Stimulated activated CD8-positive, alpha-beta memory T cell treated with anti-CD3 and anti-CD28 coated beads, Interleukin-7, amount 100 ng/mL, for 24 hours (primary cell): ENCODE measurements at places on chromosomes 12 and 14.

DNA sequence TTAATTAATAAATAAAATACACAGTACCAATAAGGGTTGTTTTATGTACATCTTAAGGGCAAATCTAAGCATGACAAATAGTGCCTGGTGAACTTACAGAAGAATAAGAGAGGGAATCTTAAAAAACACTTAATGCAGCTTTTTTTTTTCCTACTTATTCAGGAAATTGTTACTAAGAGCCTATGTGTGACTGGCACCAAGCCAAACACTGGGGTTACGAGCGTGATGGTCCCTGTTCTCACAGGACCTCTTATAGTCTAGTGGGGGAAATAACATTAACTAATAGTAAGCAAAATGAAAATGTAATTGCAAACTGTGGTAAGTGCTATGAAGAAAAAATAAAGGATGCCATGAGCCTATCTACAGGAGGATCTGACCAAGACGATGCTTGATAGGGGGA, 53.6 kb downstream of the RTN1 start:
- DNase-seq = no peak

DNA sequence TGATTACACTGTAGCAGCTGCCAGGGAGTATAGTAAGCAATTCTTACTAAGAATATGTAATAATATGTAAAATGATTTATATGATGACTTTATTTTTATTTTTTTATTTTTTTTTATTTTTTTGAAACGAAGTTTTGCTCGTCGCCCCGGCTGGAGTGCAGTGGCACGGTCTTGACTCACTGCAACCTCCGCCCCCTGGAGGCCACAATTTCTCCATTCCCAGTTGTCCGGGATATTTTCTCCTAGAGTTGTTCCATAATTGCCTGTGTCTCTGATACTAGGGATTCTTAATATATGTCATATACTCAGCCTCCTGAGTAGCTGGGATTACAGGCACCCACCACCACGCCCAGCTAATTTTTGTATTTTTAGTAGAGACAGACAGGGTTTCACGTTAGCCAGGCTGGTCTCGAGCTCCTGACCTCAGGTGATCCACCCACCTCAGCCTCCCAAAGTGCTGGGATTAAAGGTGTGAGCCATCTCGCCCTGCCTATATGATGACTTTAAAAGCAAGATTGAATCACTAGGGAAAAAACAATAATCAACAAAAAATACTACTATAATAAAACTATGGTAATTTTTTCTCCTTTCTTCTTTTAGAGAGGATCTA, 12.2 kb upstream of the ITPR2 start:
- no peak for DNase-seq

- no peak for DNase-seq
Observed at GRCh38 chr12:11730299-11731041, 81.0 kb downstream of the ETV6 start.

- DNase-seq = no peak
Observed at GRCh38 chr12:108613548-108613947, 15.7 kb upstream of the TMEM119 start.

DNA sequence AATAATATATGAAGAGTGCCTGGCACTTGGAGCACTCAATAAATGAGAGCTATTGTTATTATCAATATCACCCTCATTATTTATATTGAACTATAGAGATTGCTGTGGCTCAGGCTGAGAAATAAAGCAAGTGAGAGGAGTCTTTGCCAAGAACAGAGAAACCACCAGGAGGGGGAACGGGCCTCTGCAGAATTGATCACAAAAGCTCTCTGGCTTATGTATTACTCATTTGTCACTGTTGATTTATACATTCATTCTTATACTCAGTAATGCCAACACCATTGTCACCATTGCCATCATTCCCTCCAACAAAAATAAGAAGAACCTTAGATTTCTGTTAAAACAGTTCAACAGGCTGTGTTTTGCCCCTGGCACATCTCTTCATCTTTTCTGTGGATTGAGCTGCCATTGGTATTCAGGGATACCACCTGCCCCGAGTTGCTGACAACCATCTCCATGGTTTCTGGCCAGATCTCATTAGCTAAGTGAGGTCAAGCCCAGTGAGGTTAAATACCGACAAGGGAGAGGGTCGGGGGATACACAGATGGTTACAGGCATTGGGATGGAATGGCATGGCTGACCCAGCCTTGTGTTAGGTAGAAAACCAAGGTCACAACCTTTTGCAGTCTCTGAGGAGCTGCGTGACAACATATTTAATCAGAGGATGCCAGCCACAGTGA, 21.8 kb upstream of the PCNX1 start:
- no peak for DNase-seq

- no peak for DNase-seq
Observed at GRCh38 chr12:1044199-1044598, 53.2 kb downstream of the ERC1 start.

- no peak for DNase-seq
Observed at GRCh38 chr12:26114720-26115401, 10.0 kb downstream of the BHLHE41 start.

GRCh38 chr14:66119606-66120231, 366.5 kb upstream of the CCDC196 start:
- no peak for DNase-seq

GRCh38 chr12:68264857-68265256, 11.5 kb upstream of the IL22 start:
- no peak for DNase-seq

GRCh38 chr14:93337143-93337753, 4.4 kb upstream of the BTBD7 start:
- no peak for DNase-seq

- DNase-seq = no peak
Observed at GRCh38 chr14:60644666-60645065, 4.6 kb downstream of the SIX1 start.

DNA sequence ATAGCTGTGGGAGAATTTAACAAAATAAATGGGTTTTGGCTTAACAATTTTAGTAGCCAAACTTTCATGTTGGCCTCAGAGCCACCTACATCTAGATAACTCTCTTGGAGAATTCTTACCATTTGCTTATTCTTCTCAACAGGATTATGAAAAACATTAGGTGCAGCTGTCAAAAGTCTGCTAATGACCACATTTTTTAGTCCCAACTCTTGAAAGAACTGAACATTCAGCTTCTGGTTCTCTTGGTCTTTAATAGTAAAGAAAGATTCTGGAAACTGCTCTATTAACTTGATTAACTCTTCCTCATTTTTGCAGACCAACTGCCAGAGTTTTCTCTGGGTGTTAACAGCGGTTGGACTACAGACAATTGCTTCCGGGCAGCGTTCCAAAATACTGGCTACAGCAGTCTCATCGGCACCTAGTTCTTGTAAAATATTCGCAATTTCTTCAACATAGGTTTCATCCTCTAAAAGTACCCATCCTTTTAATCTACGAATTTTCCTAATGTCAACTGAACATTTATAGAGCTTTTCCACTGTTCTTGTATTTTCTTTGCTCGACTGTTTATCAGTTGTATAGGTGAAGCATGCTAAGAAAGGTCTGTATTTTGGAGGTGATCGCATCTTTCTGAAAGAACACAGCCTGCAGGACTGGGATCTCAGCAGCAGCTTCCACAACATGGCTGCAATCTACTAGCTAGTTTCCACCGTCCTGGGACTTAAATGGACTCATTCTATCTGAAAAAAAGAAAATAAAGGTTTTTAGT, 8.7 kb downstream of the MTERF2 start:
- DNase-seq = no peak

DNA sequence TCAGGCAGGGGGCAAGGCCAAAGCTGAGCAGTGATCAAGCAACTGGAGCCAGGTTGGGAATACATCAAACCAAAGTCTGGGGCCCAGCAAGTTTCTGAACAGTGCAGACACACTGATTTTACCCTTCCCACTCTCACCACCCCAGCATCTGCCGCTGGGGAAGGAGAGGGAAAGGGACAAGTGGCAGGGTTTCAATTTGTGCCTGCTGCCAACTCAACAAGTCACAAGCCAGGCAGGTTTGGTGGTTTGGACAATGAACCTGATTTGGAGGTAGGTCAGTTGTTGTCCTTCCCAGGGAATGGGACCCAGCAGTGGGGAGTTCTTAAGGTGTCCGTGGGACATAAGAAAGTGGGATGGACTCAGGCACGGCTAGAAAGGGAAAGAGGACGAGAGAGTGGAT, 151.9 kb upstream of the NOS1 start:
- DNase-seq = no peak

GRCh38 chr12:76976777-76977382, 88.5 kb downstream of the E2F7 start:
- no peak for DNase-seq

DNA sequence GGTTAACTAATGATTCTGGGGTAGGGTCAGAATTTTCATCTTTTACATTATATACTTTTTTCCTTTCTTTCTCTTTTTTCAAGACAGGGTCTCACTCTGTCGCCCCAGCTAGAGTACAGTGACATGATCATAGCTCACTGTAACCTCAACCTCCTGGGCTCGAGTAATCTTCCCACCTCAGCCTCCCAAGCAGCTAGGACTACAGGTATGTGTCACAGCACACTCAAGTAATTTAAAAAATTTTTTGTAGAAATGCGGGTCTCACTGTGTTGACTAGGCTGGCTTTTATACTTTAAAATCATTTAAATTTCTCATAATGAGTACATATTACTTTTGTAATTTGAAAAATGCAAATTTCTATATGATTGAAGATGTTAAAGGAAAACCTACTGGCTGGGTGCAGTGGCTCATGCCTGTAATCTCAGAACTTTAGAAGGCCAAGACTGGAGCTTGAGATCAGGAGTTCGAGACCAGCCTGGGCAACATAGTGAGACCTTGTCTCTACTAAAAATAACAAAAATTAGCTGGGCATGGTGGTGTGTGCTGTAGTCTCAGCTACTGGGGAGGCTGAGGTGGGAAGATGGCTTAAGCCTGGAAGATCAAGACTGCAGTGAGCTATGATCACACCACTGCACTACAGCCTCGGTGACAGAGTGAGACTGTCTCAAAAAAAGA, 25.7 kb downstream of the R3HDM2 start:
- DNase-seq = no peak

DNA sequence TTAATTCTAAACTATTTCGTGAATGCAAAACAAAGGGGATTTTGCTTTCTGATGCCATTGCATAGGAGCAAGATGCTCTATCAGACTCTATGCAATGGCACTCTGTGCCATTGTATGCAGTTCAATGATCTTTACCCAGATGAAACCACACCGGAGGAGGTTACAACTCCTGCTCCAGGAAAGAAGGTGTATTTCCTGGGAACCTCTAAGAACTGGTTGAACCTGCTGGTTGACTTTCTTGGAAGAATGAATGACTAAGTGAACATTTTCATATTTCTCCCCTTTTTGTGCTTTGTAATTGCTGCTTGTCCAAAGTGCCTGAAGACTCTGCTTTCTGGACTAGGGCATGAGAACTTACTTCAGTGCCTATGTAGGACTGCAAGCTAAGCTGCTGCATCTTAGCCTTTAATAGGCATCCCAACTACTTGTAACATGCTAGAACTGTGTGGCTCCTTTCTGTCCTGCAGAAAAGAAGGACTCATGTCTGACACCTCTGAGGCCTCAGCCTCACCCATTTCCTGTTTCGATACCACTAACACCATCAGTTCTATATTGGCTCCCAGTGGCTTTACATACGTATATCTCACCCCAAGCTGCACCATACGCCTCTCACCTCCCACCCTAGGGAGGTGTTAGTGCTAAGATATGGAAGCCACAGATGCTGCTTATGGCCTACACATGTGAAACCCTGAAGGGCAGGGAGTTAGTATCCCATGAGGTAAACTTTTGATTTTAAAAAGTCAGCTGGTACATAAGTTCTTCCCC, 193.5 kb upstream of the CNOT2 start:
- peak; percentile 0 for DNase-seq

- DNase-seq = no peak
Observed at GRCh38 chr12:122312926-122313325, 46.6 kb upstream of the VPS33A start.

GRCh38 chr14:23240661-23241060, 2.9 kb downstream of the RNF212B start:
- no peak for DNase-seq

GRCh38 chr12:6729186-6729585, 5.3 kb downstream of the COPS7A start:
- no peak for DNase-seq

GRCh38 chr12:79932357-79932756, 2.5 kb downstream of the PPP1R12A start:
- DNase-seq = no peak

DNA sequence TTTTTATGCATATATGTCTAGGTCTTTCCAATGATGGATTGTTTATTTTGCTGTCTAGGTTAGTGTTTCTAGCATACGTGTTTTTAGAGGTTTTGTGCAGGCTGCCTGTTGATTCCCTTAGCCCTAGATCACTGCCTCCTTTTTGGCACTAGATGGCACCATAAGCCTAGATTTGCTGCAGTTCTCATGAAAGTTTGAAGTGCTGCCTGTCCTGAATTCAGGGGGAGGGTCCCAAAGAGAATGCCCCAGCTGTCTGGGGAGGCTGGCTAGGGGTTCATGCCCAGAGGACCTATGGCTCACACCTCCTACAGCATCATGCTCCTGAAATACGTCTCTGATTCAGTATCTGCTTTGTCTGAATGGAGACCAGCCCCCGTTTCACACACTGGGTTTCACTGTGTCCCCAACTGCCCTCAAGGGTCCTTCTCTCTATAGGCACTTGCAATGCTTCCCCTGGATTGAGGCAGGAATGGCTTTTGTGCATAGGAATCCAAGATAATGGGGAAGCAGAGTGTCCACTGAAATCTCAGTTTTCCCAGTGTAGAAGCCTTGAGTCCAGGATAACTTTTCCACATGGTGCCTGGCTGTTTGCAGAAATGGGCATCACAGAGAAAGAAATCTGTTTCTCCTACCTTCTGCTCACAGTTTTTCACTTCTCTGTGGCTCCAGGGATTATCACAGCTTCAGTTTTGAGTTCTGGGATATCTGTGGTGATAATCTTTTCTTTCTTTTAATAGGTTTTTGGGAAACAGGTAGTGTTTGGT, 14.2 kb upstream of the TXNRD1 start:
- DNase-seq = no peak

DNA sequence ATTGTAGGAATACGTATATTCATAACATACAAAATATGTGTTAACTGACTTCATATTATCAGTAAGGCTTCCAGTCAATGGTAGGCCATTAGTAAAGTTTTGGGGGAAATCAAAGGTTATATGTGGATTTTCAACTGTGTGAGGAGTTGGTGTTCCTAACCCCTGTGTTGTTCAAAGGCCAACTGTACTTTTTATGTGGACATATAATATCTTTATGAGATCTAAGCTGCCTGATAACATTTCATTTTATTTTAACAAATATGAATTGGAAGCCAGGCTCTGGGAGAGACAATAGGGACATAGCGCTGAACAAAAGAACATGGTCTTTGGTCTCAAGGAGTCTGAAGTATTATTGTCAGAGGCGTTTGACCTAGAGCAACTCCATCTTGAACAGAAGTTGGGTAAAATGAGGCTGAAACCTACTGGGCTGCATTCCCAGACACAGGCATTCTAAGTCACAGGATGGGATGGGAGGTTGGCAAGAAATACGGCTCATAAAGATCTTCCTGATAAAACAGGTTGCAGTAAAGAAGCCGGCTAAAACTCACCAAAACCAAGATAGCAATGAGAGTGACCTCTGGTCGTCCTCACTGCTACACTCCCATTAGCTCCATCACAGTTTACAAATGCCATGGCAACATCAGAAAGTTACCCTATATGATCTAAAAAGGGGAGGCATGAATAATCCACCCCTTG, 147.2 kb downstream of the KSR2 start:
- no peak for DNase-seq

GRCh38 chr12:53626702-53627169, 554 bp upstream of the ATF7 start:
- DNase-seq = no peak

GRCh38 chr14:90443161-90444076, 46.6 kb downstream of the CALM1 start:
- DNase-seq = no peak

- DNase-seq = no peak
Observed at GRCh38 chr14:22614240-22614799, 16.2 kb downstream of the ABHD4 start.

GRCh38 chr12:124365726-124366430, 71.0 kb downstream of the RFLNA start:
- DNase-seq = no peak
